Heart left ventricle (tissue), 16 donors: ENCODE measurements at places on chromosomes 12 and 14. TPM values are rescaled to one million over a fixed set of nuclear protein-coding genes. Genes with fewer than 3 reads are reported as not detected.

MYH7 gene
- 23,825 TPM for total RNA-seq

SIX1 gene
- total RNA-seq: 0.25 TPM

FOXG1 gene
- not detected for total RNA-seq

CACNA1C gene
- total RNA-seq: 196 TPM

CLEC7A gene
- 9.4 TPM for total RNA-seq

- H3K27me3 ChIP-seq: no peaks in the 10 kb centered on the region
- no peak overlapping the region for H3K27ac ChIP-seq
- no peak overlapping the region for H3K4me3 ChIP-seq
- H3K4me1 ChIP-seq: no peaks in the 10 kb centered on the region
- no peak for DNase-seq
Observed at GRCh38 chr12:99852666-99853065, 132.1 kb downstream of the ANKS1B start.

- H3K27me3 ChIP-seq: no peaks in the 10 kb centered on the region
- no peak overlapping the region for H3K4me3 ChIP-seq
- H3K27ac ChIP-seq: no peak overlapping the region
- H3K36me3 ChIP-seq: no peaks in the 10 kb centered on the region
- DNase-seq: no peak
Observed at GRCh38 chr12:57033431-57033830, 16.5 kb downstream of the MYO1A start.

DNA sequence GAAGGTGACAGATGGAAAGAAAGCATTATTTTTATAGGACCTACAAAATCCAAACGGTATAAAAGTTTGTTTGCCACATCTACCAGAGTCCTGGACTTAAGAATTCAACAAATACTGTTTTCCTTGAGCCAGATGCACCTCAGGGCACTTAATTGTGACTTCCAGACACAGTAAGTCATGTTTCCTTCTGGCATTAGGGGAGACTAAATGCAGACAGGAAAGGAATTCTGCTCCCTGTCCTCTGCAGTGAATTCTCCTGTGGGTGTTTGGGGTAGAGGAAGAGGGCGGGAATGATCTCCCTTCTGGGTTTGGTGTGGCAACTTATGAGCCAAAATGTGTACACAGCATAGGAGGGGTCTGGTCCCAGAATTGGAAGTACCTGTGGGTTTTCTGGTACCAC lies 93.9 kb upstream of the ZDHHC17 start:
- H3K27me3 ChIP-seq: no peaks in the 10 kb centered on the region
- no peak for DNase-seq
- H3K27ac ChIP-seq: no peak overlapping the region
- H3K36me3 ChIP-seq: no peaks in the 10 kb centered on the region
- H3K4me1 ChIP-seq: peaks cover 11% of the 10 kb centered on the region

GRCh38 chr12:79162147-79162772 lies 297.7 kb downstream of the SYT1 start:
- H3K27me3 ChIP-seq: no peaks in the 10 kb centered on the region
- no peaks in the 10 kb centered on the region for H3K4me1 ChIP-seq
- H3K27ac ChIP-seq: no peak overlapping the region

- no peaks in the 10 kb centered on the region for H3K27me3 ChIP-seq
- H3K36me3 ChIP-seq: no peaks in the 10 kb centered on the region
- H3K27ac ChIP-seq: no peak overlapping the region
Observed at GRCh38 chr12:125652681-125653080, 587.4 kb downstream of the AACS start.

DNA sequence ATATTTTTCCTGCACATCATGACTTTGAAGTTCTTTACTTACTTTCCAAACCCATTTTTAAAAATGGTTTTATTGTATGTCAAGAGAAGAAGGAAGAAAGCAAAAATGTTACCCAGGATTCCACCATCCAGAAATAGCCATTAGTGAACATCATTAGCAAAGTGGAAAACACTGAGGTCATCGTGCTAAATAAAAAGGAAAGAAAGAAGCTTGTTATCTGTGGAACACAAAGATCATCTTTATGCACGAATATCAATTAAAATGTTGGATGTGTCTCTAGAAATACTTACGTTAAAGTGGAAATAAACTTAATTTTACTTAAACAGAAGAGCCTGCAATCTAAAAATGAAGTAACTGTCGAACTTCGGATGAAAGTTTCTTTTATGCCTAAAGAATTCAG lies 27.3 kb downstream of the SFSWAP start:
- H3K27ac ChIP-seq: no peak overlapping the region
- DNase-seq: no peak
- H3K36me3 ChIP-seq: peaks cover 55% of the 10 kb centered on the region
- H3K4me3 ChIP-seq: no peak overlapping the region
- H3K27me3 ChIP-seq: no peaks in the 10 kb centered on the region

- H3K4me1 ChIP-seq: no peaks in the 10 kb centered on the region
- no peaks in the 10 kb centered on the region for H3K36me3 ChIP-seq
- DNase-seq: no peak
- H3K4me3 ChIP-seq: no peak overlapping the region
- peaks cover 43% of the 10 kb centered on the region for H3K27me3 ChIP-seq
Observed at GRCh38 chr12:52296572-52297215, 5.4 kb upstream of the KRT81 start.
